ENCODE measurements at places on chromosomes 12 and 14.

DNA sequence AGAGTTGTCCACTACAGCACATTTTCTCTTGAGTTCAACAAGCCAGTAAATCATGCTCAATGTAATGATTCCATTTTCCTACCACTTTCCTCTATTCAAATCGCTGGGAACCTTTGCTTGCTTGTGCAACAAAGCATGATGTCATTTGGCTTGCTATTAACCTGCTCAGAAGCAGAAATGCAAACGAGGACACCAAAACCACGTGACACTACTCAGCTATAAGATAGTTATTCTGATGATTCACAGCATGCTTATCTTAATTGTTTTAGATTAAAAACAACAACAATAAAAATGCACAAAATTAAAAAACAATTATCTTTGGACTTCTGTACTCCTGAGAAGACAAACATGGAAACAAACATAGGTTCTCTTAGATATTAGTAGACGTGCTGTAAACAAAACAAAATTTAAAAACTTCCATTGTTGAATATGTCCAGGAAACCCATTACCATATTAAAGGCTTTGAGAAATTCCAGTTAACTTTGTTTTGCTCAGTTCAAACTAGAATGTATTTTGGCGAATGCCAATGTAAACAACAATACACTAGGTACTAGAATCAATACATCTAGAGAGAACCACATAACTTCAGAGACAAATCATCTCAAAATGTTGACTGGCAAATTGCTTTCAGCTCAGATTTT lies 77.5 kb upstream of the KRAS start:
- peaks cover 3% of the 10 kb centered on the region for H3K4me1 ChIP-seq
- no peak overlapping the region for H3K27ac ChIP-seq
- DNase-seq, result no peak
- no peaks in the 10 kb centered on the region for H3K27me3 ChIP-seq
- no peaks in the 10 kb centered on the region for H3K36me3 ChIP-seq

DNA sequence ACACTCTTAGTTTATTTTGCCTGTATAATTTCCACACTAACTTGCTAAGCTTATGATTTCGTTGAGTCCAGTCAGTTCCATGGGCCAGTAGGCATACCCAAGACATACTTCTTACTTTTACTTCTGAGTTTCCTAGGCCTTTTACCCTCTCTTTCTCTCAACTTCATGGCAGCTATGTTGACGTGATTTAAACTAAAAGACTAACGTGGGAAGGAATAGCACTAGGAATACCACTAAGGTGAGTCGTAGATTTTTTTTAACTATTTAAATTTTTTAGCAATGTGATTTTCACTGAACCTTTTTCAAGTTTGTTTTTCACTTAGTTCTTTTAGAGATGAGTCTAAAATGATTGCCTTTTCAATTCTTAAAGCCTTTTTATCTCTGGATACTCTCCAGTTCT lies 793.5 kb upstream of the NOVA1 start:
- no peak for DNase-seq
- H3K36me3 ChIP-seq, result no peaks in the 10 kb centered on the region
- H3K27me3 ChIP-seq, result no peaks in the 10 kb centered on the region
- no peak overlapping the region for H3K4me3 ChIP-seq
- H3K27ac ChIP-seq, result no peak overlapping the region

DNA sequence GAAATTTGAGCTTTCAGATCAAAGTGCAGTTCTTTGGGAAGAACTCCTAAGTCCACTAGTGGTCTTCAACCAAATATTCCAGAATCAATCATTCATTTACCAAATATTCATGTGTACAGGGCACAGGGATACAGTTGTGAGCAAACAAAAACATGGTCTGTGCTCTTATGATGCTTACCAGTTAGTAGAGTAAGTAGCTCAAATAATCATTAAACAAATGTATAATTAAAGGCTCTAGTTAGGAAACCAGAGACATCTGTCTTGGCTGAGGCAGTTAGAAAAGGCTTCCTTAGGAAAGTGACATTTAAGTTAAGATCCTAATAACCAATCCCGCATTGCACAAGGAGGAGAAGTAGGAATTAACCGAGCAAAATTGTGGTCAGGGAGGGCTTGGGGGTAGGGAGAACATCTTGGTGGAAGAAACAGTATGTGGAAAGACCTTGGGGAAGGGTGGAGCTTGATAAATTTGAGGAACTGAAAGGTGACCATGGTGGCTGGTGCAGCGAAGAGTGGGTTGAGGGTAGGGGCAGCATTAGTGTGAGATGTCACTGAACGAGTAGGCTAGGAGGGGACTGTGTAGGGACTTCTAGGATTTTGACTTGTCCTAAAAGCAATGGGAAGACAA lies 40.0 kb downstream of the PEBP1 start:
- H3K4me3 ChIP-seq, result no peak overlapping the region
- peaks cover 13% of the 10 kb centered on the region for H3K36me3 ChIP-seq
- no peaks in the 10 kb centered on the region for H3K27me3 ChIP-seq
- no peak overlapping the region for H3K27ac ChIP-seq
- no peak for DNase-seq

- no peaks in the 10 kb centered on the region for H3K27me3 ChIP-seq
- no peak overlapping the region for H3K27ac ChIP-seq
- no peaks in the 10 kb centered on the region for H3K4me1 ChIP-seq
- no peak overlapping the region for H3K4me3 ChIP-seq
- H3K36me3 ChIP-seq, result no peaks in the 10 kb centered on the region
- DNase-seq, result no peak
Observed at GRCh38 chr12:50545786-50546185, 41.0 kb downstream of the DIP2B start.

GRCh38 chr14:103343164-103343879 lies 9.3 kb downstream of the EIF5 start:
- peaks cover 19% of the 10 kb centered on the region for H3K36me3 ChIP-seq
- H3K4me1 ChIP-seq, result no peaks in the 10 kb centered on the region
- no peak overlapping the region for H3K4me3 ChIP-seq
- H3K27ac ChIP-seq, result no peak overlapping the region
- H3K27me3 ChIP-seq, result no peaks in the 10 kb centered on the region

DNA sequence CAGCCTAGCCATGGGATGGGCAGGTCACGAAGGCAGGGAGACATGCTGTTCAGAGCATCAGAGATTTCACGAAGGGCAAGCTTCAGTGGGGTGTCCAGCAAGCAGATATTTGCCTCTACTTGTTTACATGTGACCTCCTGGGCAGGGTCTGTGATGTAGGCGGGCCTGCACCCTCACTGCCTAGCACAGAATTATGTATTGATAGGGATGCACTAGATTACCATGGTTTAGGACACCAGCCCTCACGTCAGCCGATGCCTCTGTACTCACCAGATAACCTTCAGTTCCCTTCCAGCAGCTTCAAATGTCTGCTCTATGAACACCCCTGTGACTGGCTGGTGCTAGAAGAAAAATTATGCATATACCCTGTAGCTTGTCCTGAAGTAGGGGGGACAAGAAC lies 5.1 kb upstream of the EIF5 start:
- H3K27me3 ChIP-seq, result no peaks in the 10 kb centered on the region
- no peak for DNase-seq
- H3K4me1 ChIP-seq, result no peaks in the 10 kb centered on the region
- H3K27ac ChIP-seq, result no peak overlapping the region

- H3K4me1 ChIP-seq, result no peaks in the 10 kb centered on the region
- DNase-seq, result no peak
- no peak overlapping the region for H3K4me3 ChIP-seq
- H3K27me3 ChIP-seq, result no peaks in the 10 kb centered on the region
- H3K27ac ChIP-seq, result peak overlapping the region; percentile 8
Observed at GRCh38 chr14:50225974-50226297, 5.4 kb downstream of the SOS2 start.

Measured in aorta (tissue), 5 donors.